A549 (cell line): ENCODE measurements at places on chromosomes 12 and 14. TPM values are rescaled to one million over a fixed set of nuclear protein-coding genes. Genes with fewer than 3 reads are reported as not detected.

RAB3IP gene
- polyA plus RNA-seq = 11.5 to 14.2 TPM (median 12.1 TPM) in 3 replicates

DDX23 gene
- 112 to 119 TPM (median 116 TPM) in 3 replicates for polyA plus RNA-seq

MPHOSPH9 gene
- 28.5 to 31.0 TPM (median 29.3 TPM) in 3 replicates for polyA plus RNA-seq

FGF23 gene
- not detected in 3 replicates for polyA plus RNA-seq

SAMD15 gene
- polyA plus RNA-seq = 2.1 to 2.5 TPM (median 2.2 TPM) in 3 replicates

CLMN gene
- polyA plus RNA-seq = 2.9 to 4.3 TPM (median 3.3 TPM) in 3 replicates

PTPRO gene
- 0.04 TPM in 1 of 3 replicates, not detected in the others for polyA plus RNA-seq

IFNG-AS1 gene
- polyA plus RNA-seq = not detected in 3 replicates

IKZF4 gene
- polyA plus RNA-seq = 1.5 to 2.4 TPM (median 2.0 TPM) in 3 replicates

ANKRD33 gene
- not detected in 3 replicates for polyA plus RNA-seq

GNB3 gene
- polyA plus RNA-seq = 2.3 to 3.7 TPM (median 2.7 TPM) in 3 replicates

SLC4A8 gene
- 1.1 to 1.6 TPM (median 1.4 TPM) in 3 replicates for polyA plus RNA-seq

TGFB3 gene
- 1.3 to 1.5 TPM (median 1.3 TPM) in 3 replicates for polyA plus RNA-seq

HHIPL1 gene
- 0.20 to 0.29 TPM (median 0.23 TPM) in 3 replicates for polyA plus RNA-seq

UBE2N gene
- polyA plus RNA-seq = 163 to 187 TPM (median 168 TPM) in 3 replicates

GPR84 gene
- polyA plus RNA-seq = 0.04 TPM in 1 of 3 replicates, not detected in the others

ESRRB gene
- 0.15 to 0.25 TPM (median 0.20 TPM) in 3 replicates for polyA plus RNA-seq

ACYP1 gene
- polyA plus RNA-seq = 30.0 to 34.3 TPM (median 33.3 TPM) in 3 replicates

MMP14 gene
- polyA plus RNA-seq = 1.1 to 2.0 TPM (median 1.5 TPM) in 3 replicates

PLEK2 gene
- 13.0 to 16.1 TPM (median 14.6 TPM) in 3 replicates for polyA plus RNA-seq

DEGS2 gene
- polyA plus RNA-seq = 1.1 to 2.3 TPM (median 1.6 TPM) in 3 replicates

KLRD1 gene
- polyA plus RNA-seq = not detected in 3 replicates

RPGRIP1 gene
- polyA plus RNA-seq = 0.26 to 0.37 TPM (median 0.26 TPM) in 3 replicates

TAPBPL gene
- 2.3 to 3.4 TPM (median 2.8 TPM) in 3 replicates for polyA plus RNA-seq

ASB2 gene
- polyA plus RNA-seq = 0.07 to 0.16 TPM (median 0.10 TPM) in 3 replicates

FSCB gene
- polyA plus RNA-seq = not detected in 3 replicates

DCP1B gene
- 7.5 to 7.9 TPM (median 7.7 TPM) in 3 replicates for polyA plus RNA-seq

KRT72 gene
- not detected in 3 replicates for polyA plus RNA-seq

LDHB gene
- polyA plus RNA-seq = 1,745 to 1,852 TPM (median 1,788 TPM) in 3 replicates

AQP6 gene
- 0.04 to 0.21 TPM in 2 of 3 replicates, not detected in the other for polyA plus RNA-seq

GPD1 gene
- 0.07 to 0.13 TPM (median 0.10 TPM) in 3 replicates for polyA plus RNA-seq

PTGDR gene
- polyA plus RNA-seq = not detected in 3 replicates

MSI1 gene
- 1.0 to 1.9 TPM (median 1.4 TPM) in 3 replicates for polyA plus RNA-seq

SOAT2 gene
- polyA plus RNA-seq = 0.09 to 0.21 TPM (median 0.16 TPM) in 3 replicates

FOXG1 gene
- polyA plus RNA-seq = 0.07 to 1.1 TPM (median 0.10 TPM) in 3 replicates

SERPINA12 gene
- polyA plus RNA-seq = not detected in 3 replicates

ACACB gene
- polyA plus RNA-seq = 6.4 to 7.6 TPM (median 6.5 TPM) in 3 replicates

STXBP6 gene
- 1.6 to 2.1 TPM (median 1.7 TPM) in 3 replicates for polyA plus RNA-seq

TPH2 gene
- polyA plus RNA-seq = not detected in 3 replicates

STON2 gene
- polyA plus RNA-seq = 0.50 to 0.59 TPM (median 0.53 TPM) in 3 replicates

ALDH1L2 gene
- 2.4 to 2.8 TPM (median 2.8 TPM) in 3 replicates for polyA plus RNA-seq

BDKRB1 gene
- polyA plus RNA-seq = 2.6 to 3.3 TPM (median 2.8 TPM) in 3 replicates

ACSM4 gene
- polyA plus RNA-seq = not detected in 3 replicates

TAS2R50 gene
- polyA plus RNA-seq = not detected in 3 replicates

NOXRED1 gene
- polyA plus RNA-seq = 0.16 to 0.22 TPM (median 0.18 TPM) in 3 replicates

PRPH gene
- polyA plus RNA-seq = 0.42 to 0.67 TPM (median 0.50 TPM) in 3 replicates

DHH gene
- polyA plus RNA-seq = not detected in 3 replicates

AICDA gene
- 0.05 to 0.16 TPM (median 0.05 TPM) in 3 replicates for polyA plus RNA-seq

LUM gene
- 0.58 to 1.2 TPM (median 0.84 TPM) in 3 replicates for polyA plus RNA-seq

KRT83 gene
- polyA plus RNA-seq = 43.3 to 52.1 TPM (median 44.8 TPM) in 3 replicates

RAD51B gene
- polyA plus RNA-seq = 6.6 to 8.0 TPM (median 7.2 TPM) in 3 replicates
